ENCODE measurements at places on chromosomes 6 and 20.

GRCh38 chr6:33428966-33429749, 9.3 kb downstream of the SYNGAP1 start:
- no peak for DNase-seq

- DNase-seq = no peak
Observed at GRCh38 chr20:33019465-33020277, 11.8 kb upstream of the BPIFB6 start.

- DNase-seq = no peak
Observed at GRCh38 chr20:54623991-54624569, 148.7 kb downstream of the DOK5 start.

DNA sequence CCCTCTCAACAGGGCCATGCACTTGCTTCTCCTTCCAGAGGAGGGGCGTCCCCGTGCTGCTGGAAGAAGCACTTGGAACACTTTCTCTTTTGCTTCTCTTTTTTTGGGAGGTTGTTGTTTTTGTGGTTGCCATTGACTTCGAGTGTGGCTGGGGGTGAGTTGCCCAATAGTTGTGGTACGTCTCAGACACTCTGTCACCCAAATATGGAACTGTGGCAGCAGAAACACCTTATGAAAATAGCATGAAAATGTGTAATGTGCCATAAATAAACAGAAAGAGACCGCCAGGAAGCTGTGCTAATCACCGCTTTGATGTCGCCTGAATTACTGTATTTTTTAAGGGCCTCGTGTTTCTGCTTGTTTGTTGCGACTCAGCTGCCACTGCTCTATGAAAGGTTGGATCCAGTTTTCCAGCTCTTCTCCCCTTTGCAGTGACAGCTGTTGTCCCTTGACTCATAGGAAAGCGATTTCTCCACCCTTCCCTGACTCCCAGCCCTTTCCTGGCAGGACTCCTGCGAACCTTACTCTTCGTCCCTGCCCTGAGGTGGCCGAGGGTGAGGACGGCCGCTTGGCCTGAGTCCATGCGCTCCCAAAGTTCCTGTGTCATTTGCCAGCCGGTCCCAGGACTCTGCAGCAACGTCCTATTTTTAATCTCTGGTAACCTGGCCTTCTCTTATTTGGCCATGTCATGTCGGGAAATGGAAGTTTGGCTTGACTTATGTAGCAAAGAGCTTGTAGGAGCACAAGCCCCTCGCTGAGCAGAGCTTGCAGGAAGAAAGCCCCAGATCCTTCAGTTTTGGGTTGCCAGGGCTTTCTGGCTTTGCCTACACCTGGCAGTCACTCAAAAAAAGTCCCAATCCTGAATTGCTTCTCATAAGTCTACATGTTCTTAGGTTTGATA, 694.6 kb downstream of the QKI start:
- no peak for DNase-seq

DNA sequence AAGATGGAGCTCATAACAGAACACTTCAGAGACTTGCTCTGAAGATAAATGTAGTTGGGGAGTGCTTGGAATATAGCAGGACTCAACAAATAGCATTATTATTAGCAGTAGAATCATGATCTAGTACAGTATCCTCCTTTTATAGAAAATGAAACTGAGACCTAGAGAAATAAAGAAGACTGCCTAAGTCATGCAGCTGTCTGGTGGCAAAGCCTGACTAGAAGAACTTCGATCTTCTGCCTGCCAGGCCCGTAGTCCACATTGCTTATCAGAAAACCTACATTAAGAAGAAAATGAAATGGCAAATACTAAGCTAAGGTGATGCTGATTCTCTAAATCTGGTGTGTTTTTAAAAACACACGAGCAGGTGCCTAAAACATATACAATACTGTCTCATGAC, 46.4 kb upstream of the DST start:
- no peak for DNase-seq

- DNase-seq = no peak
Observed at GRCh38 chr6:35624341-35625070, 64.2 kb downstream of the FKBP5 start.

- DNase-seq = peak; percentile 59
Observed at GRCh38 chr6:127120023-127120786, 1.7 kb downstream of the RSPO3 start.

- DNase-seq = no peak
Observed at GRCh38 chr6:73506246-73506645, 14.6 kb downstream of the EEF1A1 start.

DNA sequence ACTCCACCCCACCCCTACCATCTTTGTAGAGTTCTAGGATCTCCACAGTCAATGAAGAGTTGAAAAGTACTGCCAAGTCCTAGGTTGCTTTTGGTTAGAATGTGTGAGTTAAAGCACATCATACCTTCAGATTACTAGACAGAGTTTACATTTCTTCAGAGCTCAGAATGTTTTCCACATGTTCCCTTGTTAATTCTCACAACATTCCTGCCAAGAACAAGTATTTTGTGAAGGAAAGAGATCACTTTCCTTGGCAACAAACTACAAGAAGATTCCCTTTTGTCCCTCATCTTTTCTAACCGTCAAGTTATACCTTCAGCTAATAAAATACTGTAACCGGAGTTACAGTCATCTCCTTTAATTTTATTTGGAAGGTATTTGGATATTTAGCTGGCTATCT, 266.8 kb downstream of the ZFAND3 start:
- DNase-seq = no peak

- DNase-seq = no peak
Observed at GRCh38 chr6:34284563-34285447, 36.0 kb upstream of the SMIM29 start.

Data from ecto neural progenitor cell (in vitro differentiated cells).